ENCODE measurements at places on chromosomes 2 and 18. TPM values are rescaled to one million over a fixed set of nuclear protein-coding genes. Genes with fewer than 3 reads are reported as not detected.

The ANKRD30B gene
- total RNA-seq: 0.37 TPM

The KCNF1 gene
- total RNA-seq: not detected

The MAP2 gene
- 18.9 TPM for total RNA-seq

The HTRA2 gene
- 34.3 TPM for total RNA-seq

The CABYR gene
- 5.3 TPM for total RNA-seq

The TMEM169 gene
- total RNA-seq: 0.46 TPM

The GALNT3 gene
- 1.3 TPM for total RNA-seq

The USP34 gene
- 124 TPM for total RNA-seq

The TSPYL6 gene
- 0.32 TPM for total RNA-seq

The CWC22 gene
- total RNA-seq: 19.0 TPM

The OTOS gene
- total RNA-seq: not detected

The ACOXL gene
- not detected for total RNA-seq

The DYNAP gene
- not detected for total RNA-seq

The ANKRD53 gene
- 16.8 TPM for total RNA-seq

The SCN7A gene
- 11.0 TPM for total RNA-seq

The LAMA1 gene
- 2.2 TPM for total RNA-seq
